ENCODE measurements at places on chromosomes 2 and 18. TPM values are rescaled to one million over a fixed set of nuclear protein-coding genes. Genes with fewer than 3 reads are reported as not detected.

PAX8 gene
- 0.14 TPM for total RNA-seq

BUB1 gene
- 4.8 TPM for total RNA-seq

SIX2 gene
- total RNA-seq = under 0.01 TPM

ATP6V1C2 gene
- under 0.01 TPM for total RNA-seq

CCT7 gene
- total RNA-seq = 317 TPM

OTOF gene
- 0.14 TPM for total RNA-seq

SNORC gene
- total RNA-seq = 0.92 TPM

COBLL1 gene
- 8.0 TPM for total RNA-seq

MTCL1 gene
- total RNA-seq = 23.5 TPM

All from smooth muscle cell of bladder (primary cell).